ENCODE measurements at places on chromosomes 7 and 10.

DNA sequence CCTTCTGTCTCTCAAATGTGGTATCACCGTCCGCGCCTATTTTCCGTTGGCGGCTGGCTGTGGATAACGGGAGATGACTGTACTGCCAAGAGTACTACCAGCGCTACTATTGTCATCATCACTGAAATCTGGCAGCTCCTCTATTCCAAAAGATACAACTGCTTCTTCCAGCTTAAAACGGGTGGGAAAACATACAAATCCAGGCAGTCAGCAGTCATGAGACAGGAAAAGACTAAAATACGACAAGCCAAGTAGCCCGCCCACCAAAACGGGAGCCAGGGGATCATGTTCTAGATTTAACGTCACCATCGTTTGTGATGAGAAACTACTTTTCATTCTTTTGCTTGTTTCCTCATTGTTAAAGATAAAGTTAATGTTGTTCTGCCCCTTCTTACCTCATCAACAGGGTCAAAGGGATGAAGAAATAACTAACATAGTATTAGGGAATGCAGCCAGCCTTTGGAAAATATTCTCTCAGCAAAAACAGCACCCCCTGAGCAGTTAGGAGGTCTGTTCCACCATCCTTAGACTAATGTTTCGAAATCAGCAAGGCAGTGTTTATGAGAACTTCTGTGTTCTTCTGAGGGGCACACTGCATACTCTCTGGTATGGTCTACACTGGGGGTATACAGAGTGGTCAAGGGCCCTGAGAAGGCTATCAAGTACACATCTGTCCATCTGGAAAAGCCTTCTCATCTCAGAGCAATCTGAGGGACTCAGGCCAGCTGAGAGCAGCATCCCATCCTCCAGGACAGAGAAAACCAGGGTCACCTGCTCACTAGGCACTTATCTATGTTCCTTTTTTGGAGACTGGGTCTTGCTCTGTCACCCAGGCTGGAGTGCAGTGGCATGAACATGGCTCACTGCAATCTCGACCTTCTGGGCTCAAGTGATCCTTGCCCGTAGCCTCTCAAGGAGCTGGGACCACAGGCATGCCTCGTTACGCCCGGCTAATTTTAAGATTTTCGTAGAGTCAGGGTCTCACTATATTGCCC lies 47.5 kb downstream of the GNA12 start:
- no peak for DNase-seq

- no peak for DNase-seq
Measured at GRCh38 chr7:2065528-2065927, 167.2 kb downstream of the MAD1L1 start.

DNA sequence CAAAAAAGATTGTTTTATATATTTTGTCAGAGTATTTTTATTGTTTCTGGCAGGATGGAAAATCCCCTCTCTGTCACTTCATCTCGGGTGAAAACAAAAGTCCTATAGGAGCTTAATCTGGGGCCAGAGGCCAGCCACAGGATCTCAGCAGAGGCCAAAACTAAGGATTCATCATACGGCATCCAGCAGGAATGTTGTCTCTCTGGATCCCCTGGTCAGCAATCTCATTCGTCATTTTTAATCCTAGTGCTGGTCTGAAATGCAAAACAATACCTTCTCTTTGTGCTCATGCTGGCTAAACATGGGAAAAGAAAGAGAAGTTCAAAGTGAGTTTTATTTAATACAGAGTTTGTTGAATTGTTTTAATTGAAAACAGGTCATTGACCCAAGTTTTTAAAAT lies 482.5 kb upstream of the AUTS2 start:
- DNase-seq: no peak

GRCh38 chr10:88853155-88853881 lies 1.7 kb upstream of the ANKRD22 start:
- no peak for DNase-seq

DNA sequence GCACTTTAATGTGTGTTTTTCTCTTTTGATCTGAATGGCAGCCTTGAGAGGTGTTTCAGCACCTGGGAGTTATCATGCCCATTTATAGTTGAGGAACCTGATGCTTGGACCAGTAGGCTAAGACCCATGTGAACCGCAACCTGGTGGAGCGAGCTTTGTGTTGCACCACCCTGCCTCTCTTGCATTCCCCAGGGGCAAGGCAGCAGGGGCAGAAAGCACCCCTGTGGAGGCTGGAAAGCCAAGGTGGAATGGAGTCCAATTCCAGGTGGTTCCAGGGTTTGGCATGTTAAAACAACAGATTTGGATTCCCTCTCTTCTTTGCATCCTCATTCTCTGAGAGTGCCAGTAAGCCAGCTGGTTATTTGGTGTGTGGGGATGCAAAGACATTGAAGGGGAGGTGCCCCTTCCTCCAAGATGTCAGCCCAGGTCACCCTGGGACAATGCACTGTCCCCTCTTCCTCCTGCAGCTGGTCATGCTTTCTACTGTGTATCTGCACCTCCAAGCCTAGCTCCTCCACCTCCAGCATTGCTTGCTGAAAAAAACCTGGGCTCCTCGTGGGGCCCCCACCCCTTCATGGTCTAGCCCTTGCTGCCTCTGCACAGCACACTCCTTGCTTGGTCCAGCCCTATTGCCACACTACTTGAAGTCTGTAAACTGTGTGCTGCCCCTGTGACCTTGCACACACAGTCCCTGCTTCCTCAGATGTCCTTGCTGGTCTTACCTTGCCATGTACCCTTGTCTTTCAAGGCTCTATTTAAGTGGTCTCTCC lies 5.6 kb upstream of the CDH23 start:
- no peak for DNase-seq

DNA sequence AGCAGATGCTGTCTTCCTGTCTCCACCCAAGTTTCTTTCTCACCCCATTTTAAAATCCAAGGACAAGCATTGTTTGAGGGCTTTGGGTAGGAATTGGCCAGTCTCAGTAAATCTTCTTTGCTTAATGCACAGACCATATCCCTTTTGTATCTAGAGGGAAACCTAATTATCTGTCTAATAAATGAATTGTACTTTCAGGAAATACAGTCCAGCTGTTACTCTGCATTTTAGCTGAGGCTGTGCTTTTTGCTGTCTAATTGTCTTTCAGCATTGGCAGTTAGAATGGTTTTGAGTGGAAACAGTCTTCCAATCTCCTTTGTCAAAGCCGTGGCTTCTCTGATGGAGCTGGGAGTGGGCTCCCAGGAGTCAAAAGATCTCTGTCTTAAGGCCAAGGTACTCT lies 388.2 kb downstream of the SORCS3 start:
- DNase-seq: no peak

DNA sequence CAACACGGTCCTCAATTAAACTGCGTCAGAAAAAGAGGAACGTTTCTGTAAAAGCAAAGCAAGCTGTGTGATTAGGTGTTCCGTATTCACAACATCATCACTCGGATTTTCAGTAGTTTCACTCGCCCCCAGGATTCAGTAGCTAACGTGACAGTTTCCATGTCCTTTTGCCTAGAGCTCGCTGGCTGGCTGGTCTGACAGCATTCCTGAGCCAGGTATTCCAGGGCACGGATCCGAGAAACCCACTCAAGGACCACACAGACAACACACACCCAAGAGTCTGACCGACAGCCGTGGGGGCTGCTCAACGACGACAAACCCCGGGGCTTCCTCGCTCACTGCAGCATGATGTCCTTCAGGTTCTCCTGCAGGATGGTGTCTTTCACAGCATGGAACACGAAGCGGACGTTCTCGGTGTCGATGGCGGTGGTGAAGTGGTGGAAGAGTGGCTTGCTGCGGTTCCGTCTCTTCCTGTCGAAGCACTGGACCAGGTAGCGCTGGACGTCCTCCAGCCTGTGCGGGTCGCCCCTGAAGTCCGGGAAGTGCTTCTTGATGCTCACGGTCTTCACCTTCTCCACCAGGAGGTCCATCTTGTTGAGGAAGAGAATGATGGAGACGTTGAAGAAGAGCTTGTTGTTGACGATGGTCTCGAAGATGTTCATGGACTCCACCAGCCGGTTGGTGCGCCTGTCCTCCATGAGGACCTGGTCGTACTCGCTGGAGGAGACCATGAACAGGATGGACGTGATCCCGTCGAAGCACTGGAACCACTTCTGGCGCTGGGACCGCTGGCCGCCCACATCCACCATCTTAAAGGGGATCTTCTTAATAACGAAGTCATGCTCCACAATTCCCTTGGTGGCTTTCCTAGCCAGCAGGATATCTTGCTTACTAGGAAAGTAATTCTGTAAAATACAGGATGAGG lies 43.1 kb downstream of the AMZ1 start:
- DNase-seq: no peak

DNA sequence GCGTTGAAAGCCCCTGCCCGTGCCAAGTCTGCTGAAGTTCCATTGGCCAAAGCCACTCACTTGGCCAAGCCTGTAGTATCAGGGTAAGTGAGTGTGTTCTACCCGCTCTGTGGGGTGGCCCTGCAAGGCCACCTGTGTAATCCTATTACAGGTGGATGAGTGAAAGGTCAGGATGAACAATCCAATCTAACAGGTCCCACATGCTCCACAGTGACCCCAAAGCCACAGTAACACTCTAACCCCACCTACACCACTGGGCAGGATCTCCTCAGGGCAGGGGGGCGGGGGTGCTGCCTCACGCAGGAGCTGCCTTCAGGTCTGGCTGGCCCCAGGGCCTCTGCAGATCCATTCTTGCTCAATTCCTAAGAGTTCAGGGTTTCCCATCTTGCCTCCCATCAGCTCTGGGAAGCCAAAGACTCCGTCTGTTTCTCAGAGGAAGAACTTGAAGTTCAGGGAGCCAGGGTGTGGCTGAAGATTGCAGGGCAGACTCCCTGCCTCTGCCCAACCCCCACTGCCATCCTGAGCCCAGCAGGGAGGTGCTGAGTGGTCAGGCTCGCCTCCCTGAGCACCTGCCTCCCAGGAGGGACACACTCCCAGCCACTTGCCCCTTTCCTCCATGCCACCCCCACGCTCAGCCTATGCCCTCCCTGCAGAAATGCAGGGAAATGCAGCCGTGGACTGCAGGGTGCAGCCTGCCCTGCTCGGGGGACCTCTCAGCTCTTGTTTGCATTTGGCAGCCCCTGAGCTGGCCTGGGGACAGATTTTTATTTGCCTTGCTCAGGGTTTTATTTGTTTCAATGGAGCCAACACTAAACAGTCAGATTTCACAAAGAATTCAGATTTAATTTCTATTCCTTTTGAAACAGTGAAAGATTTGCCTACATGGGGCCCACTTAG lies 9.8 kb upstream of the COMTD1 start:
- no peak for DNase-seq

- DNase-seq: no peak
Measured at GRCh38 chr10:133142523-133143199, 17.4 kb upstream of the KNDC1 start.

DNA sequence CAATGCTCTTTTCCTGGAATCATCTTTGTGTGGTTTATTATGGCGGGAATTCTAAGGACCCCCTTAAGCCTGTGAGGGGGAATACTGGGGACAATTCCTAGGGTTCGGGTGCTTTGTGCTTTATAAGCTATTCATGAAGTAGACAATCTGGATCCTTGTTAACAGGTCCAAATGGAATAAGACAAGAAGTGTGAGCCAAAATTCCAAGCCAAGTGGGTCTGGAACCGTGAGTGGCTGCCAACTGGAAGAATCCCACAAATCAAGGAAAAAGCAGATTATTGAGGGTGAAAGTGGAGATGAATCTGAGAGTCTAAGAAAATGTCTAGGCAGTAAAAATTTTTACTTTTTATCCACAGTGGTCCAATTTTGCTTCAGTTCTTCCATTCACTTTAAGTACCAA lies 136.8 kb downstream of the MDFIC start:
- no peak for DNase-seq

DNA sequence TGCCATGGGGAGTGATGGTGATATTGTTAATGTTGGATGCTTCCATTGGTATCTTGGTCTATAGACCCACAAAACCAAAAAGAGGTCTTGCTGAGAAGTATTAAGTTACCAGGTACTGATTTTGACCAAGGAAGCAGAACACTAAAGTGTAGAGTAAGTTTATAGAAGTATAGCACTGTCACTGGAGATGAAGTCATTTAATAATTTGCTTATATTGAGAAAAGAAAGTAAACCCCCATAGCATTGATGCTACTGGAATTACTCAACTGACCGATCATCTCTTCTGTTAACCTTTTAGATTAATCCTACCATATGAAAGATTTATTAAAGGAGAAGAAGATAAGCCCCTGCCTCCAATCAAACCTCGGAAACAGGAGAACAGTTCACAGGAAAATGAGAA lies 183.2 kb downstream of the RTKN2 start:
- DNase-seq: no peak

GRCh38 chr10:103171278-103171677 lies 21.8 kb downstream of the NT5C2 start:
- DNase-seq: no peak

DNA sequence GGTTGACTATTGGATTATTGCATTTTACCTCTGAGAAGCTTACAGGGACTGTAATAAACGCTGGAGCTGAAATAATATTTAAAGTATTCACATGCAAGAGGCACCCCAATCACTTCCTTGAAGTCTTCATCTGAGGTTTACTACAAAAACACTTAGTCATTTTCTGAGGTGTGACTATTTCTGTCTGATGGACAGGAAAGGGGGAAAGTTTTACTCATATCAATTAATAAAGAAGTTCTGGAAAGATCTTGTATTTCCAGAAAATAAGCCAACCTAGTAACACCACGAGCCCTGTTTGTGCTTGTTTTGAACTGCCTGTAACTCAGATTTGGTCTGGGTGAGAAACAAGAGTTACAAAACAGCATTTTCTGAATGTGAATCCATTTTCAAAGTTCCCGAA lies 63.9 kb upstream of the PRKCQ start:
- no peak for DNase-seq

GRCh38 chr7:95811846-95812445 lies 39.6 kb downstream of the DYNC1I1 start:
- no peak for DNase-seq

DNA sequence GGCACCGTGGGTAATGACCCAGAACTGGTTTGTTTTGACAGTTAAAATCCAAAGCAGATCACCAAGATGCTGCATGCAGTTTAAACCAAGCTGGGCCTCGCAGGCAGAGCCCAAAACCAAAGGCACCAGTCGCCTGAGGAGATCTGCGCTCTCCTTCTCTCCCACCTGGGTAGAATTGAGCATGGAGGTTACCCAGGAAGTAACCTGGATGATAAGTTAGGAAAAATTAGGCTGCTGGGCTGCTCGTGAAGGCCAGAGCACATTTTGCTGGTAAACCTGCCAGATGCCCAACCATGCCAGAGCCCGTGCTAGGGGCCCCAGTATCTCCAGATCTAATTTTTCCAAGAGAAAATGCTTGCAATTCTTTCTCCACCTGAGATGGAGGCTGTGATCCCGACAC lies 388.3 kb upstream of the MGMT start:
- no peak for DNase-seq

DNA sequence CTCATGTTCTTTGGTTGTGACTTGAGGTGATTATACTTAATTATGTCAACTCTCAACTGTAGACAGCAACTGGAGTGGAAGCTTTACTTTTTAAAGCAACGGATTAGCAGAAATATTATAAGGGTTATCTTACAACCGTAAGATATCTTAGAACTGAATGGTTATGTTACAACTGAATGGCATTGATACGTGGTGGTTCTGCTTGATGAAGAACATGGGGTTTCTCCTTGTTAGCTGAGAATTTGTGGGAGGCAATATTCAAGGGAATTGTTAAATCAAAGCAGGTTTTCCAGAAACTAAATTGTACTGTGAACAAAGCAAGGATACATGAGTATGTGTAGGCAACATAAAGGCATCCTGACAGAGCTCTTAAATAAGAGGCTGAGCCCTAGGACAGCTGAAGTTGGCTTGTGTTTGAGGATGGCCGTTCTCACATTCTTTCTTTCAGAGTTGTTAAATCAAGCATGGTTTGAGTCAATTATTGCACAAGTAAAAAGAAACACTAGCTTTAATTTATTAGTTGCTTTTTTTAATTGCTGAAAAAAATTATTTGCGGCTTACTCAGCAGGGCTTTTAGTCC lies 350.0 kb downstream of the PLXDC2 start:
- no peak for DNase-seq

- no peak for DNase-seq
Measured at GRCh38 chr10:26755443-26755903, 58.0 kb downstream of the PDSS1 start.

All from mesothelial cell of epicardium (in vitro differentiated cells).